Mononuclear cell (primary cell): ENCODE measurements at places on chromosomes 1 and 21. TPM values are rescaled to one million over a fixed set of nuclear protein-coding genes. Genes with fewer than 3 reads are reported as not detected.

Gene CADM3
- 0.10 TPM for total RNA-seq

Gene KCNN3
- 0.21 TPM for total RNA-seq

Gene BEND5
- 5.1 TPM for total RNA-seq

Gene MFSD2A
- 8.4 TPM for total RNA-seq

Gene TMEM234
- total RNA-seq, result 6.6 TPM

Gene CA6
- 0.63 TPM for total RNA-seq

Gene RGS7
- total RNA-seq, result under 0.01 TPM

Gene LEMD1
- total RNA-seq, result 0.31 TPM

Gene ZSCAN20
- total RNA-seq, result 0.10 TPM

Gene SLC45A3
- total RNA-seq, result 2.0 TPM

Gene CASQ2
- not detected for total RNA-seq

Gene RHEX
- not detected for total RNA-seq

Gene SEMA6C
- total RNA-seq, result 0.52 TPM

Gene ZNF648
- not detected for total RNA-seq

Gene OR6N1
- under 0.01 TPM for total RNA-seq
